ENCODE measurements at places on chromosomes 3 and 15.

DNA sequence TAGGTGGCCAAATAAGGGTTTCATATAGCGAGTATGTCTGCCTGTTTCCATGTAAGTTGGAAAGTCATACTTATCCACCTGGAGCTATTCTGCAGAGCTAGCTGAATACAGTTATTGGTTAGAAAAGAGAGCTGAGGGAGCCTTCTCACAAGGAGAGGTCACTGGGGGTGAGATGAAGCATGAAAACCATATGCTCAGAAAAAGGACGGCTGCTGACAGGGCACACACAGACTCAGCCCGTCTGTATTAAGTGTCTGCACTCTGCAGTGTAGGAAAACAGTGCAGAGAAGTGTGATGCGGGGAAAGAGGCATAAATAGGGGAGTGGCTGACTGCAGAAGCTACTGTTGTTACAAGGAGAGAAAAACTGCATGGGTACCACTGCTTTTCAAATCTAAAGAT lies 58.2 kb downstream of the C3orf70 start:
- H3K36me3 ChIP-seq, result no peaks in the 10 kb centered on the region
- DNase-seq, result no peak
- no peaks in the 10 kb centered on the region for H3K27me3 ChIP-seq
- no peaks in the 10 kb centered on the region for H3K4me1 ChIP-seq

DNA sequence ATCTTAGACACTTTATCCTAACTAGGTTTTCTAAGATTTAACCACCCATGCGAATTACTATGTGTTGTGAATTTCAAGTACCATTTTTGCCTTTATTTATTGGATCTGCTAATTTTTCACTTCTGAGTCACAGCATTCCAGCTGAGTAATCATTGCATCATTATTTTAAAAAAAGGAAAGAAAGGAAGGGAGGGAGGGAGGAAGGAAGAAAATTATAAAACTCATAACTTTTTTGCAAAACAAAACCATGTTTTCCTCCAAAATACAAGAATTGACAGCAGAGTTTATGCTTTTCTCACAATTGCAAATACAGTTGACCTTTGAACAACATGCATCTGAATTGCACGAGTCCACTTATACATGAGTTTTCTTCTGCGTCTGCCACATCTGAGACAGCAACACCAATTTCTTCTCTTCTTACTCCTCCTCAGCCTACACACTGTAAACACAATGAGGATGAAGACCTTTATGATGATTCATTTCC lies 651.4 kb upstream of the NECTIN3 start:
- no peaks in the 10 kb centered on the region for H3K36me3 ChIP-seq
- no peaks in the 10 kb centered on the region for H3K4me1 ChIP-seq
- no peaks in the 10 kb centered on the region for H3K27me3 ChIP-seq
- H3K4me3 ChIP-seq, result no peak overlapping the region

- H3K4me3 ChIP-seq, result no peak overlapping the region
- no peaks in the 10 kb centered on the region for H3K4me1 ChIP-seq
- no peaks in the 10 kb centered on the region for H3K27me3 ChIP-seq
- no peak overlapping the region for H3K27ac ChIP-seq
Observed at GRCh38 chr3:52120556-52121463, 33.4 kb downstream of the POC1A start.

DNA sequence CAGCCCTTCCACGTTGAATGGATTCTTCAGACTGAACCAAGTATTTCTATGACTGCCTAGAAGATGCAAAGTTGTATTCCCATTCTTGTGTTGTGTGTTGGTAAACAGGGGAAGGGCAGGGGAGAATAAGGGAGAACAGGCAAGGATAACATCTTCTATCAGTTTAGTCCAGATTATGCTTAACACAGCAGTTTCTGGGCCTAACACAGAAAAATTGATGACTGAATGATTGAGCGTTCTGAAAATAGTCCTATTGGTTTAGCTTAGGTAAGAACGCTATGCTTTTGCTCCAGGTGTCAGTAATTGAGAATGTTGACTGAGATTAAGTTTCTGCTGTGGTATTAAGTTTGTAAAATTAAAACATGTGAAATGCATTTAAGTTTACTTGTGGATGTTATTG lies 8.6 kb downstream of the FOXB1 start:
- H3K27ac ChIP-seq, result no peak overlapping the region
- no peaks in the 10 kb centered on the region for H3K36me3 ChIP-seq
- DNase-seq, result no peak
- no peaks in the 10 kb centered on the region for H3K4me1 ChIP-seq
- H3K4me3 ChIP-seq, result no peak overlapping the region

- H3K4me3 ChIP-seq, result no peak overlapping the region
- H3K36me3 ChIP-seq, result no peaks in the 10 kb centered on the region
- no peak overlapping the region for H3K27ac ChIP-seq
- H3K4me1 ChIP-seq, result no peaks in the 10 kb centered on the region
- DNase-seq, result no peak
Observed at GRCh38 chr3:6526861-6527260, 334.1 kb upstream of the GRM7 start.

- no peaks in the 10 kb centered on the region for H3K36me3 ChIP-seq
- H3K4me1 ChIP-seq, result peaks cover 7% of the 10 kb centered on the region
- DNase-seq, result no peak
- H3K27me3 ChIP-seq, result no peaks in the 10 kb centered on the region
Observed at GRCh38 chr15:98860281-98861041, 147.1 kb downstream of the PGPEP1L start.

DNA sequence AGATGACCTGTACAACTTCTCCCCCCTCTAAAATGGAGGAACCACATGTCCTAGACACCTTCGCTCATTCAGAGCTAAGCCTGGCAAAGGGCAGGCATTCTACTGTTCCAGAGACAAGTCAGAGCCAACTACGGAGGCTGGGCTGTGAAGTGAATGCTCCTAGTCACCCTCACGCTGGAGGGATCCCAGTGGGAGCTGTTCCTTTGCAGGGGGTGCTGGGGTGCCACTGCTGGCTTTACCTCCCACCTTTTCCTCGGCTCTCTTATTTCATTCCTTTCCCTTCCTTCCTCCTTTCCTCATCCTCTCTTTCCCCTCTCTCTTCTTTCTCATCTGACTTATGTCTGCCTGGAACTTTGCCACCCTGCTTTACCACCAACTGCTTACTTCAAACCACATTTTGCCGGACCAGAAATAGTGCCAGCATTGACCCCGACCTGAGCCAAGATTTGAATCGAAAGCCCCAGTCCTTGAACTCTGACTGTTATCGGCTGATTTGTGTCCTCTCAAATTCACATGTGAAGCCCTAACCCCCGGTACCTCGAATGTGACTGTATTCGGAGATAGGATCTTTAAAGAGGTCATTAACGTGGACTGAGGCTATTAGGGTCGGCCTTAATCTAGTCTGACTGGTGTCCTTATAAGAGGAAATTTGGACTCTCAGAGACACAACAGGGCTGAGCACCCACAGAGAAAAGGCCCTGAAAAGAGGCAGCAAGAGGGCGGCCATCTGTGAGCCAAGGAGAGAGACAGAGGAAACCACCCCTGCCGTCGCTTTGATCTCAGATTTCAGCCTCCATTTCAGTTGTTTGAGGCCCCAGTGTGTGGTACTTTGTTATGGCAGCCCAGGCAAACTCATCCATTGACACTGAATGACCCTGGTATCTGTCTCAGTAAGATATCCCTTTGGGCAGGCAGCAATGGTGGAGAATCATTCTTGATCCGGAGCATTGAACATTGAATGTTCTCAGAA lies 31.3 kb upstream of the TBC1D21 start:
- H3K36me3 ChIP-seq, result no peaks in the 10 kb centered on the region
- H3K4me1 ChIP-seq, result no peaks in the 10 kb centered on the region
- no peak overlapping the region for H3K27ac ChIP-seq
- no peak overlapping the region for H3K4me3 ChIP-seq

GRCh38 chr3:194284351-194284750 lies 66.8 kb downstream of the CPN2 start:
- DNase-seq, result no peak
- no peaks in the 10 kb centered on the region for H3K4me1 ChIP-seq
- H3K36me3 ChIP-seq, result no peaks in the 10 kb centered on the region
- no peak overlapping the region for H3K27ac ChIP-seq

DNA sequence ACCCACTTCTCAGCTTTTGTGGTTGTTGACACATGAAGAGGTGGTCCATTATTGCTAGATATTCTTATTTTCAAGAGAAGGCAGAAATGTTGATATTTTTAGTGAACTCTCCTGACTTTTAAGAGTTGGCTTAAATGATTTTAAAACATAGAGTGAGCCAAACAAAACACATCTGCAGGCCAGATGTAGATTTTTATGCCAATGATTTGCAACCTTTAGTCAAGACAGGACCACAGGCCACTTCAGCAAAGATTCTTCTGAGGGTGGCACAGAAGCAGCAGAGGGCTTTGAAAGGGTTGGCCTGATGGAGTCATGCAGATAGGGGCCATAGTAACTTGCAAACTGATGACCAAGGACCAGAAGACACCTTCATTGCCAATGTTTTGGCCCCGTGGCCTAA lies 276.5 kb upstream of the P2RY1 start:
- no peak overlapping the region for H3K27ac ChIP-seq
- DNase-seq, result no peak
- H3K27me3 ChIP-seq, result no peaks in the 10 kb centered on the region
- H3K4me3 ChIP-seq, result no peak overlapping the region
- H3K36me3 ChIP-seq, result no peaks in the 10 kb centered on the region

GRCh38 chr3:125292015-125292414 lies 79.5 kb upstream of the SLC12A8 start:
- H3K4me3 ChIP-seq, result no peak overlapping the region
- peaks cover 9% of the 10 kb centered on the region for H3K36me3 ChIP-seq
- H3K4me1 ChIP-seq, result no peaks in the 10 kb centered on the region
- H3K27ac ChIP-seq, result no peak overlapping the region
- no peaks in the 10 kb centered on the region for H3K27me3 ChIP-seq

DNA sequence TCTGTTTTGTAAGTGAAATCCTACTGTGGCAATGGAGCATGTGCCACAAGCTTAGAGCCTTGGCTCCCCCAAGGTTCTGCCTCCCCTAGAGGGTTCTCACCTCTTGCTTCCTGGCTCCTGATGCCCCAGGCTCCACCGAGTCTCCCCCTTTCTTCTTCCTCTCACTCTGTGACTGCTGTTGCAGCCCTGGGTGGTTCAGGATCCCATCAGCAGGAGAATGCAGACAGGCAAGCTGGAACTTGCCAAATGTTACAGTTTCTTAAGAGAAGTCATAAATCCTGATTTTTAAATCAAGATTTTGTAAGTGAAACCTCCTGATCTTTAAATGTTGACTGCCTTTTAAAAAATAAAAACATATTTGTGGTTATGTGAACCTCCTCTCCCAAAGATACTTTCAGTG lies 133.9 kb downstream of the CCNL1 start:
- H3K27me3 ChIP-seq, result no peaks in the 10 kb centered on the region
- H3K4me1 ChIP-seq, result no peaks in the 10 kb centered on the region
- DNase-seq, result no peak
- H3K4me3 ChIP-seq, result no peak overlapping the region

GRCh38 chr3:15264486-15264885 lies 58.4 kb downstream of the CAPN7 start:
- peaks cover 52% of the 10 kb centered on the region for H3K4me1 ChIP-seq
- no peaks in the 10 kb centered on the region for H3K27me3 ChIP-seq
- no peak for DNase-seq
- peaks cover 51% of the 10 kb centered on the region for H3K36me3 ChIP-seq

DNA sequence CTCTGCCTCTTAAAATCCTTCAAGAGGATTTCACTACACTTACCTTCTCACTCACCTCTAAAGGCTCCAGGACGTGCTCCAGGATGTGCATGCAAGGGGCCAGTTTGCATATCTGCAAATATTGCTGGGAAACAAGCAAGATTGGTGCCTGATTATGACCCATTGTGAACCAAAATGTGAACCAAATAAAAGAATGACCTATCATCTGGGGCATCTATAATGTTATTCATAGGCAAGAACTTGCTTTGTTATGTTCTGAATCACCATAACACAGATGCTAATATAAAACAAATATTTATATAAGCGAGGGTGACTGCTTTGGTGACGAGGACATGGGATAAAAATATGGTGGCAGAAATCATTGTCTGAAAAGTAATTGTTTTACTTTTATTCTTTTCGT lies 5.5 kb downstream of the IL12A start:
- no peaks in the 10 kb centered on the region for H3K4me1 ChIP-seq
- DNase-seq, result no peak
- no peak overlapping the region for H3K4me3 ChIP-seq
- no peak overlapping the region for H3K27ac ChIP-seq

- H3K4me3 ChIP-seq, result no peak overlapping the region
- no peaks in the 10 kb centered on the region for H3K27me3 ChIP-seq
- H3K4me1 ChIP-seq, result no peaks in the 10 kb centered on the region
- H3K36me3 ChIP-seq, result no peaks in the 10 kb centered on the region
- no peak for DNase-seq
- no peak overlapping the region for H3K27ac ChIP-seq
Observed at GRCh38 chr3:8746780-8747345, 13.3 kb downstream of the CAV3 start.

DNA sequence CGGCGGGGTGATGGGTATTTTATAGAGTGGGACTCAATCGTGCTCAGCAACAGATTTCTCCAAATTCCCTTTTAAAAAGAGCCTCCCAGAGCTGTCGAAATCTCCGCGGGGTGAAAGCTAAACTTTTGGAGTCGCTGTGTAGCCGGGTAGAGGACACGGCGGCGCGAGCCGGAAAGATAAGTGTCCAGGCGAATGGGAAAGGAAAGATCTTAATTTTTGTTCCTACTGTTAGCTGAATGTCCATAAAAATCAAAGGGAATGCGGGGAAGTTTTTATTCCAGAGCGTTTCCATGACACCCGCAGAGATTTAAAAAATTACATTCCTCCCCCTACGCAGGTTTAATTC lies 9.1 kb downstream of the EOMES start:
- peak overlapping the region; percentile 83 for H3K4me3 ChIP-seq
- peak overlapping the region; percentile 4 for H3K27ac ChIP-seq
- no peak for DNase-seq
- no peaks in the 10 kb centered on the region for H3K36me3 ChIP-seq
- peaks cover 18% of the 10 kb centered on the region for H3K27me3 ChIP-seq

DNA sequence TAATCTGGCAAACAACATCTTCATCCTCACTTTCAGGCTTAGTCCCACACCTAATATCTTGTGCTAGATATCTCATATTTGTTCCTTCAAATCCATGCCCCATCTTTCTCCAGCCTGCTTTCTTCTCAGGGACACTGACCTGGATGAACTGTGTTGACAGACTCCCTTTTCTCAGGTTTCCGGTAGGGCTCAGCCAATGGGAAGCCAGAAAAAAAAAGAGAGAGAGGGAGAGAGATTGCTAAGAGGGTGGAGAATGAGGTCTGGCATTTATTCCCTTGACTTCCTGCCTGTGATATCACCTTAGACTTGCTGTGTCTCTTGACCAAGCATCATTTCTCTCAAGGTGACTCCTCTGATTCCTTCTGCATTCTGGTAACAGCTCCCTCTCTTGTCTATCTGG lies 145.6 kb upstream of the ABI3BP start:
- no peak overlapping the region for H3K4me3 ChIP-seq
- peaks cover 3% of the 10 kb centered on the region for H3K4me1 ChIP-seq
- no peaks in the 10 kb centered on the region for H3K27me3 ChIP-seq
- no peak for DNase-seq
- no peak overlapping the region for H3K27ac ChIP-seq

- H3K36me3 ChIP-seq, result no peaks in the 10 kb centered on the region
- no peaks in the 10 kb centered on the region for H3K4me1 ChIP-seq
- H3K4me3 ChIP-seq, result no peak overlapping the region
Observed at GRCh38 chr3:62151591-62151990, 221.8 kb downstream of the FEZF2 start.
